ENCODE measurements at places on chromosomes 6 and 20.

DNA sequence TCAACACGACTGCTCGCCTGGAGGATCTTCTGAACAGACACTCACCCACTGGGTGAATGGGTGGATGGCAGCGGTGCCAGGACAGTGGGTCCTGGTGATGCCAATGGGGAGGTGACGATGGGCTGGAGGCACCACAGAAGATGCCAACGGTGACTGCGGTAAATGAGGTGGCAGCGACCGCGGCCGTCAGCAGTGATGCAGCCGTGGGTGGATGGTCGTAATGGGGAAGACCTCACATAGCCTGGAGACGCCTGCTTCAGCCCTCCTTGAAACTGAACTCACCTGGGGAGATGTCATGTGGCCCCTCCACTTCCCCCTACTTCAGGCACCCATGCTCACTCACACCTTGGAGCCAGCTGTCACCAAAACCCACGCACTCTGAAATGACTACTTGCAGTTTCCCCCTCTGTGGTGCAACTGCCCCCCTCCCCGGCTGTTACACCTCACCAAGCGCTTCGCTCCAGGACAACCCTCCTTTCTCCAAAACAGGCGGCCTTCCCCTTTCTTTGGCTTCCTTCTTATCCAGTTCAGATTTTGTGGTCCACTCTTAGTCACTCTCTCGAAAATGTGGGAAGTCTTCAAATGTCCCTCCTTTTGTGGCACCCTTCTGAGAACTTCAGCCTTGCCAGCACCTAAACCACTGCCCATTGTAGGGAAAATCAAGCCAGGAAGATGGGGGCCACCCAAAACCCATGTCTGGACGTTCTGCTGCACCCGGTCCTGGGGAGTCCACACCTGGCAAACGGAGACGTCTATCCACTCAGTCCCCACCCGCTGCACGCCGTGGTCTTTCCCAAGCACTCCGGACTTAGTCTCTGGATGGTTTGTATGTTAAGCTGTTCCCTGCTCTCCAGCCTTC is 10.4 kb upstream of the ABHD16B start:
- no peak for DNase-seq

DNA sequence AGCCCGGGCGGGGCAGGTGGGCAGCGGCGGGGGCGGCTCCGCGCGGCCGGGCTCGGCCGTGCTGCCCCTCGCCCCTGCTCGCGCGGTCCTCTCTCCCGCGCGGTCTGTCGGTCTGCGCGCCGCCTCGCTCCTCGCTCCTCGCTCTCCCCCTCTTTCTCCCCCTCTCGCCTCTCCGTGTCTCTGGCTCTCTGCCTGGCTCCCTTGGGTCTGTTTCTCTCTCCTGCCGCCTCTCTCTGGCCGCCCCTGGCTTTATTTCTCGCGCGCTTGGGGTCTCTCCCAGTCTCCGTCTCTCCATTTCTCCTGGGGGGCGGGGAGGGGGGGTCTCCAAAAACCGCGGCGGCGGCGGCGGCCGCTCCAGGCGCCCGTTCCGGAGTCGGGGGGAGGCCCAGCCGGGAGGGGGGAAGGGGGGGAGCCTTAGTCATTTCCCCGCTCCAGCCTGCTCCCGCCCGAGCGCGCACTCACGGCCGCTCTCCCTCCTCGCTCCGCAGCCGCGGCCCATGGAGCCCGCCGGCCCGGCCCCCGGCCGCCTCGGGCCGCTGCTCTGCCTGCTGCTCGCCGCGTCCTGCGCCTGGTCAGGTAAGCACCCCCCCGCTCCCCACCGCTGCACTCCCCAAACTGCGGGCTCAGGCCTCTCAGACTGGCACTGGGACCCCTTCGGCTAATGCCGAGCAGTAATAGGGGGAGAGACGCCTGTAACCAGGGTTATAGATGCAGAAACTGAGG is at the start of gene SIRPA:
Gene SIRPA (plus strand): TSS at position 457 of the 723 bp plus-strand sequence. CDS start 41 bp downstream, at position 498.
- DNase-seq = no peak

DNA sequence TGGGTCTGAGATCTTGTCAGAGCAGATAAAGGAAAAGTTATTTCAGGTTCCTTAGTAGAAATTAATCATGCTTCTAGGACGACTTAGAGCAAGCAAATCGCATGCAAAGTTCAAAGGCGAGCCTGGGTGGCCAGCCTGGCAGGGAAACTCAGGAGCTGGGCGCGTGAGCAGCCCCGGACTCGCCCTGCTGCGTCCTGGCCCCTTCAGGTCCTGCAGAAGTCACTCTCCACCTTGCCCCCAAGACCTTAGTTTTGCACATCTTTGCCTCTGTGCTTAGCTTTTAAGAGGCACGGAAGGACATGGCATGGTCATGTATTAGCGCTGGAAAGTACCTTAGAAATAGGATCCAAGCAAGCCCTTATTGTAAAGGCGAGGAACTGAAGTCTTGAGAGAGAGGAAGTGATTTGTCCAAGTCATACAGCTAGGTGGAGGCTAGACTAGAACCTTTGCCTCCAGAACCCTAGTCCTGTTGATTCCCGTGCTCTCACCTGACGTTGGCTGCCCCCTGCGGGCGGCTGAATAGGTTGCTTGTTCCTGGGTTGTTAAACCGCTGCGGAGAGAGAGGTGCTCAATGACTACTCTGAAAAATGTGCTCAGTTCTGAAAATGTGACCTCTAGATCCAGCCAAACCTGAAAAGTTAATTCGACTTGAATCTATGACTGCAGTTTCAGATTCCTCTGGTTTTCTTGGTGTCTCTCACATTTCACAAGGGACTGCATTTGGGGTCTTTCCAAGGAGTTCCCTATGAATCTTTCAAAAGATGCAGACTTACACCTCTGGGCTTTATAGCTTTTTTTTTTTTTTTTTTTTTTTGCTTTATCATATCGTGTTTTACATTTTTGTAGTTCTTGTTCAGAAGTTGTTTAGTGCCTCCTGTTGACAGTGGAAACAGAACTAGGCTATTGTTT is 2.7 kb downstream of the MYB start:
- peak; percentile 76 for DNase-seq

- DNase-seq = no peak
Measured at GRCh38 chr6:25956226-25956625, 6.4 kb upstream of the TRIM38 start.

DNA sequence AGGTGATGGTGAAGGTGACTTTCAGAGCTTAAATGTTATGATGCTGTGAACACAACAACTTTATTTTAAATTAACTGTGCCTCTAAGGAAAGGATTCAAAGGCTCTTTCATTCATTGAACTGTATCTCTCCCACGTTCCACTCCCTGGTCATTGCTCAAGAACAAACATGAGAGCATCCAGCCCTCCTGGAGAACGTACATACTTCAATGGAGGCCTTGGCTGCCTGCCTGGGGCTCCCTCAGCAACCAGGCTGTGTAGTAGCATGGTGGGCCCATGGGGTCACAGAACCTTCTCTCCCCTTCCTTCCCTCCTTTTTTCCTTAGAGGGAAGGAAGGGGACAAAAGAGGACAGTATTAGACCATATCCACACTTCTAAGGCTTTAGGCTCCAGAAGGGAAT is 234.3 kb downstream of the CDC5L start:
- DNase-seq = no peak

DNA sequence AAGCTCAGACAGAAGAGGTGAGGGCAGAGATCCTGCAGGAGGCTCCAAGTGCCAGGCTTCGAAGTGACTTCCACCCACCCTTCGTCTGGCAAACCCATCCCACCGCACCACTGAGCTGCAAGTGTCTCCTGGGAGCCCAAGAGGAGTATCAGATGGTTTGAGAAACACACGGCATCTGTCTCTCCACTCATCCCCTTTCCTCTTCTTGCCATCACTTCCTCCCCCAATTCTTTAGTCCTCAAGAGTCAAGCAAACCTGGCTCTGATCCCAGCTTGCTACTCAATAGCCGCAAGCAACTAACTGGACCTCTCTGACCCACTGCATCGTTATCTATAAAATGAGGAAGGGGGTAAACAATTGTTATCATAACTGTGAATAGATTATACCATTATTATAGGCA is 142.1 kb downstream of the BMP7 start:
- DNase-seq = no peak

GRCh38 chr6:15346315-15346714 is 100.4 kb downstream of the JARID2 start:
- DNase-seq = no peak

- DNase-seq = no peak
Measured at GRCh38 chr6:42315991-42316970, 98.6 kb upstream of the MRPS10 start.

- DNase-seq = no peak
Measured at GRCh38 chr6:148175550-148176188, 167.0 kb upstream of the SASH1 start.

- DNase-seq = no peak
Measured at GRCh38 chr6:111706841-111707391, 101.2 kb upstream of the TRAF3IP2 start.

DNA sequence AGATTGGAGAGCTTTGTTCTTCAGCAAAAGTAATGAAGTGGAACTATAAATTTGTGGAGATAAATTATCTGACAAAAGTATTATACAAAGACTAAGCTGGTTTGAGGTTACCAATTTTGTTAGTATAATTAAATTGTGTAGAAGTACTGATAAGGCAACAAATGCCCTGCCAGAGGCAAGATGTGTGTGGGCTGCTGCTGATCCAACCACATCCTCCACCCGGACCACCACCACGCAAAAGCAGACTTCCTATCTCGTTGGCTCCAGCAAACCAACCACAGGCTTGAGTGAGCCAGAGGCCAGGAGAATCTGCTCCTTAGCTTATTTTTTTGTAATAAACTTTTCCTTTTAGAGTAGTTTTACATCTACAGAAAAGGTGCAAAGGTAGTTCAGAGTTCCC is 1.1 kb upstream of the MYLK4 start:
- no peak for DNase-seq

DNA sequence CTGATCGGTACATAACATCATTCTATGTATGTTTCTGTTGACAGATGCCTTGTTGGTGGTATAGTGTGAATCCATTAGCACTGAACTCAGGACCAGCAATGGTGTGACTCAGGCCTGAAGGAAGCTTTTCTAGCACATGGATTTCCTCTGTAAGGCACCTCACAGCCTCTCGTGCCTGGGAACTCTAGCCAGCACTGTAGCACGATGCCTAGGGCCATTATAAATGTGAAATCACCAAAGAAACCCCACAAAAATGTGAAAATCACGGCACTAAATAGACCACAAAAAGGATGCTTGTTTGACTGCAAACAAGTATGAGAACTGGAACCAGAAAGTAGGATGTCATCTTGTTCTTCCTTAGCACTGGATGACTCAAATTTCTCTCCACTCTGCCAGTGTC is 63.7 kb upstream of the NKX2-2 start:
- no peak for DNase-seq

DNA sequence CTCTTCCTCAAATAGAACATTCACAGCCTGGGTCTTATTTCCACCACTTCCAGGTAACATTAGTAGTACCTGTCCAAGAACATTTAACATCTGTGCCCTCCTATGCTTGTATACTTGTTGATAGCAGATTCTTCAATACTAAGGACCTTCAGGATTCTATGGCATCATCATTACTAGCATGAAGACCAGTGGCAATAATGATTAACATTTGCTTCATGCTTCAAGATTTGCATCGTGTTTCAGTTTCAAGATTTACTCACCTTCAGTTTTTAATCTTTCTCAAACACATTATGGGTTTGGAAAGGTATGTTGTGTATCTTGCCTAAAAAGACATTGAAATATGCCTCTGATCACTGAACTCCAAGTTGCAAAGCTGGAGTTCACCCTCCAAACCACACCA is 412.8 kb upstream of the NRSN1 start:
- DNase-seq = no peak

- DNase-seq = no peak
Measured at GRCh38 chr6:139308286-139308916, 16.6 kb upstream of the TXLNB start.

- no peak for DNase-seq
Measured at GRCh38 chr20:59148701-59149493, 14.7 kb upstream of the ZNF831 start.

- no peak for DNase-seq
Measured at GRCh38 chr6:154298297-154298696, 58.3 kb downstream of the IPCEF1 start.

DNA sequence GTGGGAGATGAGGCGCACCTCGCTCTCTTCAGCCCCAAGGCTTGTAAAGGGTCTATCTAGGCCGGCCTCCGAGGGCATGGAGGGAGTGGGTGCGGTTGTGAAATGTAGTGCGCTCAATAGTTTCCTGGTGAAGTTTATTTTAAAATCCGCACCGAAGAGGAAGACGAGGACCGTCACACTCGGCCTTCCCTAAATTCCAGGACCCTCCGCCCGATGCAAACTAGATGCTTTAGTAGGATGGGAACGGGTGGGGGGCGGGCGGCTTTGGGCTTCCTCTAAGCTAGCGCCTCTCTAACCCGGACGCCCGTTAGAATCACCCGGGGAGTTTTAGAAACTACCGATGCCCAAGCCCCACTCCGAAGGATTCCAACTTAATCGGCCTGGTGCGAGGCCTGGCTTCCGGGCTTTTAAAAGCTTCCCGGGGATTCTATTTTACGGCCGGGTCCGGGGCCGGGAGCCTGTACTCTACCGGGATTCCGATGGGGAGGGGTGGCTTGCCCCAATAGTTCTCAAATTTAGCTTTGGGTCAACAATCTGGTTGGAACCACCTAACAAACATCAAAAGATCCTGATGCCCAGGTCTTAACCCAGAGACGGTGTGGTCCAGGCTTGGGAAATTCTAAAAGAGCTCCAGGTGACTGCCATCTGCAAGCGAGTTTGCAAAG is 548 bp upstream of the BCAS4 start:
- no peak for DNase-seq

GRCh38 chr20:37920679-37921322 is 17.9 kb downstream of the VSTM2L start:
- DNase-seq = no peak

DNA sequence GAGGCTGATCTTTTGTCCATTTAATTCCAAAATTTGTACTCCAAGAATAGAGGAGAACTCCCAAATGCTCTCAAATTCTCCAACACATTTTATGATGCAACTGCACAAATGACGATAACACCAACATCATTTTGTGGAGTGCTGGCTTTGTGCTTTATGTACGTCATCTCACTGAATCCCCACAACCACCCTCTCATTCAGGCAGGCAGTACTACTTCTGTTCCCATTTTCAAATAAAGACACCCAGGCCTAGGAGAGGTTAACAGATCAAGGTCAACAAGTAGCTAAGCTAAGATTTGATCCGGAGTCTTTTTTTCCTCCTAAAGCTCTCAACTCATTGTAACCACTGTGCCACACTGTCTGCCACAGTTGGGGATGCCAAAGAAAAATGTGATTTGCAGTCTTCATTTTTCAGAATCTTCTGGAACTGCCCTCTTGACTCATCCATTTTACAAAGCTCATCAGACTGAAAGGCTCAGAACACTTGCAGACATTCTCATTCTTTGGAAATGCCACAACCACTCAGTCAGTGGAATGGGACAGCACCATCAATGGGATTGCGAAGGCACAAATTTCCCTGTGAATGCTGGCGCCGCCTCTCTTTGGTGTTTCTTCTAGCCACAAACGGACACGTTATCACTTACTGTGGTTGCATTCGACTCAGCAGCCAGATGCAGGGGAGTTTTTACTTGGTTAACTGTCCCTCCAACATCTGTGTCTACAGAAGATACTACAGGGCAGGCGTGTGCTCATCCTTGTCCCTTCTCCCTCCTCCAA is 184.4 kb downstream of the GJA10 start:
- DNase-seq = peak; percentile 44
